ENCODE measurements at places on chromosomes 12 and 14.

DNA sequence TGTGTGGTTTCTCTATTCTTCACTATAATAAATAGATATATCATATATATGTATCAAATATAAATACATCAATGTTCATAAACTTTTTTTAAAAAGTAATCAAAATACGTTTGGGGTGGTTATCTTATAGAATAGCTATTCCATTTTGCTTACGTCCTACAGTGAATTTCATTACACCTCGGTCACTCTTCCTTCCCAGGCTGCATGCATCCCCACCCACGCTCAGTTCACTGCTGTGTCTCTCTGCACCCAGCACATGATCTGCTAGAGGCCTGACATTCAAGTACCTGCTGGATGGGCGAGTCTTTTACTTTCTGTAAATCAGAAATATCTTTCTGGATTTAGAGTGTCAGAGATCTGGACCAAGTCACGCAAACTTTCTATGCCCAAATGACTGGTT lies 3.6 kb downstream of the STX2 start:
- DNase-seq, result no peak

GRCh38 chr12:52600475-52600874 lies 788 bp downstream of the KRT72 start:
- DNase-seq, result no peak

- no peak for DNase-seq
Observed at GRCh38 chr12:113831476-113831875, 134.6 kb downstream of the RBM19 start.

DNA sequence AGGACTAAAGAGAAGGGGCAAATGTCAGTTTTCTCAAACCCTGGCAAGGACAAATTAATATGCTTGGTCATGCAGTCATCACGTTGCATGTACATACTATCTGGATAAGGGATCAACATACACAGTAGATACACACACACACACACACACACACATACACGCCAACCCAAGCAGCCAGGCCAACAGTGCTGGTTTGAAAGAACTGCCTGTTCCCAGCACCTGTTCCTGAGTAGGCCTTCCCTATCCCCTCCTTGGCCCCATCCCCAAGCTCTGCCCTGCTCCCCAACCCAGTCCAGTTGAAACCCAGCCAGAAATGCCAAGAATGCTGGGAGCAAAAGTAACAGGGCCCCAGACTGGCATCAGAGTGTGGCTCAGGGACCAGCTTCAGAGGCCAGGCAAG lies 4.4 kb downstream of the ITGA7 start:
- no peak for DNase-seq

DNA sequence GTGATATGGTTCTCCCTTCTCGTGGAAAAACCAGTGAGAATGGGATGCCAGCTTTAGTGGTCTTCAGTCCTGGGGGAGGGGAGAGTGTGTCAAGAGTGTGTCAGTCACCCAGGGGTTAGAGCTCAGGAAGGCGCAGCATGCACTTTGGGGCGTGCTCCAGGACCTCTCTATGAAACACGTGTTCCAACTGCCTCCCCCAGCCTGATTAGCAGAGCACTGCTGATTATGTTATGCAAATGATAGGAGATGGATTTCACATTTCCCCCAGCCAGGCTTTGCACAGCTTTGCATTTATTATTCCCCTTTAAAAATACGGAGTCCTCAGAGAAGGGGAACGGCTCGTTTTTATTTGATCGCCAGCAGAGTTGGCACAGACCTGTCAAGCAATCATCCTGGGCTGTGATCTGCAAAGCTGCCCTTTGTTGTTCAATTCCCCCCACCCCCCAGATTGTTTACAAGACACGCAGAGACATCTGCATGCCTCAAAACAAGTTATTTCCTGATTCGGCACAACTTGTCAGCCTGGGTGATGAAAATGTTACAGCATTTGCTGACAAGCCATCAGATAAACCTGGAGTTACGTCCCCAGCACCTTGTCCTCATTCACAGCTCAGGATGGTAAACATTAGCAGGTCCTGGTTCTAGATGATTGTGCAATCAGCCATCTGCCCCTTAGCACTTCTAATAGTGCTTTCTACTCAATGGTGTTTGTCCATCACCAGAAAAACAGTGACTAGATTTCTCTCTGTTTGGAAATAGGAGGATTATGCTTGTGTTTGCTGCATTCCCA lies 196.5 kb downstream of the NOVA1 start:
- no peak for DNase-seq

GRCh38 chr12:74660442-74660841 lies 122.8 kb downstream of the ATXN7L3B start:
- no peak for DNase-seq

DNA sequence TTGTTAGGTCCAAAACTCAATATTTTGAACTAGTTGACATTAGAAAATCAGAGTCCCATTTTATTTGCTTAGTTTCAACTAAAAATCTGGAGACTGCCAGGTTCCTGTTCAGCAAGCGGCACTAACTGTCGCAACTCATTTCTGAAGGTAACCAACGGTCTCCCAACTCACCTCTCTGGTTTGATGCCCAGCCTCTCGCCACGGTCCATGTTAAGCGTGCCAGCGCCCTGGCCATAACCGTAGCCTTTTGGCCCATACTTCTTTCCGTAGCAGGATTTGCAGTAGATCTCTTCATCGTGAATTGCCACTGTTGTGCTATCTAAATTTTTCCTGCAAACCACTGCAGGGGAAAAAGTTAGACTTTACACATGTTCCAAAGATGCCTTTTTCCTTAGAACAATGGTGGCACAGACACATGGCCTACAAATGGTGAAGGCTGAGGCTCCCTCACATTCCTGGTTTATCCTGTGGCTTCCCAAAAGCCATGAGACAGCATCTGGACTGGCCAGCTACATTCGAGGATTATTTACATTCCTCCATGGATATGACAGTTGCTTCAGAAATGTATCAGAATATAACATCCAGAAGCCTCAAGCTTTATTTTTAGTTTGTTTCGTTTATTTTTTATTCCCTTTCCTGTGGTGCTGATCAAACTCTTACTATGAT lies 15.7 kb downstream of the CSRP2 start:
- DNase-seq, result no peak

DNA sequence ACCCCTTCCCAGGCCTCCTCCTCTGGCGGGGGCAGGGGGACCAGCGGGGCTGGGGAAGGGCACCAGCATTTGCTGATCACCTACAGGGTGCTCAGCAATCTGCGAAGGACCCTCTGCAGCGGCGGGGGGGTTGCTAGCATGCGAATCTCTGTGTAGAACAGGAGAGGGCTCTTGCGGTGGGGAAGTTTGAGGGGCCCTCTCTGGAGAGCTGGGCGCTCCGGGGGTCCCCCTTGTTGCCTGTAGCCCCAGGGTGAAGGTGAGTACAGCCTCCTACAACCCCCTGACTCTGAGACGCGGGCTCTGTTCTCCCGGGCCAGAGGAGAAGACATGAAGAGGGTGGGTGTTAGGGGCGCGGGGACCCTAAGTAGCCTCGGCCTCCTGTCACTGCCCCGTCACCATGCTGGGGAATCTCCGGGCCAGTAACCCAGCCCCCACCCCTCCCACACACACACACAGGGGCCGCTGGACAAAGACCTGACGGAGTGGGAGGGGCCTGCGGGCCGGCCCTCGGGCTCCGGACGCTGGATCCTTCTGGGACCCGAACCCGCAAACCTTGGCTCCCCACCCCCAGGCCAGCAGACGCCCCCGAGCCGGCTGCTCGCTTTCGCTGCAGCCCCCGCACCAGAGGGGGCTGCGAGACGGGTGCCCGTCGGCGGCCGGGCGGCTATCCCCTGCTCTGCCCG lies 734 bp downstream of the FIGNL2 start:
- peak; percentile 62 for DNase-seq

DNA sequence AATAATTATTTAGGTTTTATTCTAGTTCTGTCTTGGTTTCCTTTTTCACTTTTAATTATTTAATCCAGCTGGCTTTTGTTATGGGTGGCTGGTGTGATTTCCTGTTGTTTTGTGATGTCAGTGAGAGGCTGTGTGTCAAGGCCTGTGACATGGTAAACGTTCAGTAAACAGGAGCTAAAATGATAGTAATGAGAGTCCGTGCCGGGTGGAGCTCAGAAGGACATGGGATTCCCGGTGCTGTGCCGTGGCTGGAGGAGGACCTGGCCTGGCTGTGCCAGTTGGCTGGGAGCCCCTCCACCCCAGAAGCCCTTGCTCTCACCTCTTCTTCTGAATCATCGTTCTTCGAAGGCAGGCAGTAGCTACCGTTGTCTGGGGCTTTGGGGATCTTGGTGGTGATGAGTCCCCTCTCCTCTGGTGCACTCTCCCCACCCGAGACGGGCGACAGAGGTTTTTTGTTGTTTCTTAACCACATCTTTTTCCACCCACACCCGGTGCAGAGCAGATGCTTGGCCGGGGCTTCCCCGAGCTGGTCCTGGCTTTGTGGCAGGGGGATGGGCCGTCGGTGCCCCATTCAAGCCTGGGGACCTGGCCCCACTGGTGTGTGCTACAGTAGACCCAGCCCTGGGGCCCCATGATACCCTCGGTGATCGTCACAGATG lies 29.1 kb downstream of the SH2B3 start:
- DNase-seq, result peak; percentile 65

DNA sequence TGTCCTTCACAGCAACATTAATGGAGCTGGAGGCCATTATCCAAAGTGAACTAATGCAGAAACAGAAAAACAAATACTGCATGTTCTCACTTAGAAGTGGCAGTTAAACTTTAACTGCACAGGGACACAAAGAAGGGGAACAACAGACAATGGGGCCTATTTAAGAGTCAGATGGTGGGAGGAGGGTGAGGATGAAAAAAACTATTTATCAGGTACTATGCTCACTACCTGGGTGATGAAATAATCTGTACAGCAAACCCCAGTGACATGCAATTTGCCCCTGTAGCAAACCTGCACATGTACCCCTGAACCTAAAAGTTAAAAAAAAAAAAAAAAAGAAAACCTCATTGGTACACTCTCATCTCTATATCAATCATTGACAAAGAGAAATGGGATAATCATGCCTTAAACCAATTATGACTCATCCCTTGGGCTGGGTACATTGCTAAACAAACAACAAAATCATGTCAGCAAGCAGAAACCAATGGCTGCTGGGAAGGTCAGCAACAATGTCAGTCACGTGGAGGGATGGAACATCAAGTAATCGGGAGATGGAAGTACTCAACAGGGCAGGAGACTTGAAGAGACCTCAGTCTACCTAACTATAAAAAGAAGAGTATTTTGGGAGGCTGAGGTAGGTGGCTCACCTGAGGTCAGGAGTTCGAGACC lies 479.2 kb downstream of the RMST start:
- DNase-seq, result no peak

GRCh38 chr12:121033625-121034349 lies 5.3 kb downstream of the OASL start:
- no peak for DNase-seq

GRCh38 chr14:75521415-75522199 lies 662 bp upstream of the BATF start:
- peak; percentile 24 for DNase-seq

GRCh38 chr12:108270035-108270848 lies 68.9 kb downstream of the CMKLR1 start:
- DNase-seq, result no peak

- no peak for DNase-seq
Observed at GRCh38 chr14:77864085-77864484, 64.2 kb downstream of the ADCK1 start.

- no peak for DNase-seq
Observed at GRCh38 chr12:127560041-127560478, 706.9 kb upstream of the TMEM132C start.

DNA sequence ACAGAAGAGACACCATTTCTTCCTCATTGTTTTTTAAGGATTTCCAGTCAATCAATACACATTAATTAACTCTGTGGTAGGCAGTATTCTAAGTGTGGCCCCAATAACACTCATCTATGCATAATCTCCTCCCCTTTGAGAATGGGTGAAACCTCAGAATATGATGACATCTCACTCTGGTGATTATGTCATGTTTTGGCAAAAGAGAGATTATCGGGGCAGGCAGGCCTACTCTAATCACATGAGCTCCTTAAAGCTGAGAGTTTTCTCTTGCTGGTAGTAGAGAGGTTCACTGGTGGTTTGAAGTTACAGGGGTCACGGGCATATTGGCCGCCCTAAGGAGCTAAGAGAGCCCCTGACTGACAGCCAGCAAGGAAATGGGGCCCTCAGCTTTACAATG lies 7.1 kb upstream of the LGMN start:
- DNase-seq, result no peak

GRCh38 chr12:113222730-113223531 lies 1.7 kb downstream of the TPCN1 start:
- DNase-seq, result no peak

DNA sequence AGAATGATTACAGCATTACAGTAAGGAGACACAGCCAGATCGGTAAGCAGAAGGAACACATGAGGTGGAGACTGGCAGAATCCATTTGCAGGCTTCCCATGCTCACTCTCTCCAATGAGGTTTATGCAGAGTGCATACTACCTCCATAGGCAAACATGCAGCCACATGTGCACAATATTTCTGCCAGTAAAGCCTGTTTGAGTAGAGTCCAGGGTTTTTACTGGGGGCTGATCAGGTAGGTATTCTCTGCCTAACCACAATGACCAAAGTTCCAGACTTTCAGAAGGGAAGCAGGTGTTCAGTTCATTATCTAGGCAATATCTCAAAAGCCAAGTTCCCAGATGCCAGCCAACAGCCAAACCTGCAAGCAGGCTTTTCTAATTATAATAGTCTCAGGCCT lies 31.1 kb downstream of the INTS13 start:
- DNase-seq, result no peak

Measured in GM20000 (cell line).